ENCODE measurements at places on chromosomes 1 and 21.

- no peak for DNase-seq
Measured at GRCh38 chr1:15765495-15766194, 7.0 kb downstream of the FBLIM1 start.

DNA sequence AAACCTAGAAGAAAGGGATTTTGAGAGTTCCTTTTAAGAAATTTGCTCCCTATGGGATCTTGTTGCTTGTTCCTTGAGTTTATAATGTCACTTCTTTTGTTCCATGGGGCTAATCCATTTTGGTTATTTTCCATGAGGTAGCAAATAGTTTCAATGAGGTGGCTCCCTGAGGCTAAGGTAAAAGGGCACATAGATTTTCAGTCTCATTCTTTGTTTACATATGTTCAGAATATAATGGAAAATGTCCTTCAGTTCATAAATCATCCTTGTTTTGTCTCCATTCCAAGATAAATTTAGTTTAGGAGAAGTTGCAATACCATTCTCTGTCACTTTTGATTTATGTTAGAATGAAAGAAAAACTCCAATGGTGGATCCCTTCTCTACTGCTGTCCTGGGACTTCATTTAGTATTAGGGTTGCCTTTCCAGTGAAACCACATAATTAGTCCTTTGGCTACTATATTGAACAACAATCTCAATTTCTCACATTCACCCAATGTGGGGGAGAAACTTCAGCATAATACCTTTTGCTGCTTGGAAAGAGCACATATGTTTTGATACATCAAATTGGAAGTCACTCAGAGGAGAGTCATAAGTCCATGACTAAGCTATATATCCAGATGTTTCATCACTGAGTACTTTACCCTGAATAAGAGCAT is 80.9 kb upstream of the ADAMTS5 start:
- no peak for DNase-seq

DNA sequence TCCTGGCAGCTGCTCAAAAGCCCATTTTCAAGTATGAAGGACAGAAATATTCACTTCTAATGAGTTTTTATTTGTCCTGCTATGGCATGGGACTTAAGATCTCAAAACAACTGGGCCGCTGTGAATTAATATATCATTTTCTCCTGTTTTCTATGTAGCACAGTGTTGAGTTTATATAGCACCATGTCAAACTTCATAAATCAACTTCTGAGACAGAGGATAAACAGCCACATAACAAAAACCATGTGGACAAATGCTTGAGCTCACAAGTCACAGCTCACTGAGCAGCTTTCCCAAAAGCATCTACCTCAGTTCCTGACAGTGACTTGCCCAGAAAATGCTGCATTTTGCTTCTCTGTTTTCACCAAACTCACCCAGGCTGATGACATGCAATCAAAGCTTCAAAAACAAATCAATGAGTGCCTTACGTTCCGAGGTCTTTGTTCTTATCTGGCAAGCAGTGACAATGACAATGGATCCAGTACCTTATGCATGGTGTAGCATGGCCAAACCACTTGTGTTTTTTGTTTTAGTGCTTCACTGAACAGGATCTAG is 722.6 kb downstream of the LRRIQ3 start:
- no peak for DNase-seq

DNA sequence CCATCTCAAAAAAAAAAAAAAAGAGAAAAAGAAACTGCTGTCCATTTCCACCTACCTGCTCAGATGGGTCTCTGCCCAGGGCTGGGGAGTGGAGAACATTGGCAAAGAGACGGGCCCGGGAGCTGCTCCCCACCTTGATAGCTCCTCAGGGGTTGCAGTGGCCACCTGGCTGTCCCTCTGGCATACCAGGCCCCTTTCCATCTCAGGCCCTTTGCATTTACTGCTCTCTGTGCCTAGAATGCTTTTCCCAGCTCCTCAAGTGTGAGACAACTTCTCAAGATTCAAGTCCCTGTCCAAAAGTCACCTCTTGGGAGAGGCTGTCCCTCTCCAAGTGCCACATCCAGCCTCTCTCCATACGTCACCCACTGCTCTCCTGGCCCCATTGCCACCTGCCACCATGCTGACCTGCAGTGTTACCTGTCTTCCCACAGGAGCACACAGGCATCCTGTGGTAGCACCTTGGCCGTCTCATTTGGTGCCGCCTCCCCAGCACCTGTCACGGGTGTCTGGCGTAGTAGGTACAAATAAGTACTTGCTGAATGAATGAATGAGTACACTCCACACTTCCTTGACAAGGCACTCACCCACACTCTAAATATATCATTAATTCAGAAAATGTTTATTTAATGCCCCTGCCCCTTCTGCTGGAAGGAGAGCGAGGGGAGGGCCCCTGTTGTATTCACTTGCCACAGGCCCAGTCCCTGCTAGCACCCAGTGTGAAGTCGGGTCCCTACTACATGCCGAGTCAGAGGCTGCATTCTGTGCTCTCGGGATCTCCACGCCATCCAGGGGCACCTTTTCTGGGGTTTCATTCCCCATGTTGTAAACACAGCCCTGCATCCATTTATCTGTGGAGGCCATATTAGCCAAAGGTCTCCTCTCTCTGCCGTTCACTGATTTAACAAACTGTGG is 48.8 kb downstream of the DISP3 start:
- no peak for DNase-seq

DNA sequence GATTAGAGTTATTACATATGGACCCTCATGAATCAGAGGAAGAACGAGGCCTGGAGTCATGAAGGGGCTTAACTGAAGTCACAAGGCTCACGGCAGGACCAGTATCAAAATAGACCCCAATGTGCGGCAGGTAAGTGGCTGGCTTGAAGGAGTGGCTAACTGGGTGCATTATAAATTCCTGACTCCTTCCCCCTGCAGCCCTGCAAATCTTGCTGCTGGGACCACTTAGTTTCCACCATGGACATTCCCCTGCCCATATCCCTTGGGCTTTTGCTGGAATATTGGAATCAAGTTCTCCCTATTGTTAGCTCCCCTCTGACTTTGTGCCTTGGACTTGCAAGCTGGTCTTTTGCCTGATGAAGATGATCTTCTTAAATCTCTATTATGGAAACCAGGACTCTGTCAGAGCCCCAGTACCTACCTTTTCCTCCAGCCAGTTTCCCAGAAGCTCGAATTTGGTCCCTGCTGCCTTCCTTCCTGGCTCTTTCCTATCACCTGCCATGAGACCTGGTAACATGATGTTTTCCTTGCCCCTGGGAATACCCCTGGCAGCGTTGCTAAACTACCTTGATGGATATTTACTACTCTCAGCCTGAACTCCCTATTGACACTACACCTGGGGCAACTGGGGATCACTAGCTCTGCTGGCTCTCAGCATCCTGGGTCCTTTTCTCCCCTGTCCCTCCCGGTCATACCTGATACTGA is 156.0 kb upstream of the JUN start:
- no peak for DNase-seq

GRCh38 chr1:214332946-214333798 is 52.2 kb downstream of the SMYD2 start:
- DNase-seq = no peak

DNA sequence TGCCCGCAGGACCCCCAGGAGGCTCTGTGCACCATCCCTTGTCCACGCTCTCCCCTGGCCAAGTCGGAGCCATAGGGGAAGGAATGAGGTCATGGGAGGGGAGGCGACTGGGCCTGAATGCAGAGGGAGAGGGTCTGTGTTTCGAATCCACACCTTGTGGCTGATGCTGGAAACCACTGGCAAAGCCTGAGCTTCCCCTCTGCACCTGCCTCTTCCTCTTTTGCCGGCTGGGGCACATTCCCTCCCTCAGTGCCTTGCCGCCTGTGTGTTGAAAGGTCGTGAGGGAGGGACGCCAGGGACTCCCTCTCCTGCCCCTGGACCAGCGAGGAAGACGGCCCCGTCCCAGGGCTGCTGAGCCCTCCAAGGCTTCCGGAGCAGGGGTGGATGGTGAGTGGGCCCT is 27.3 kb downstream of the PRDM16 start:
- DNase-seq = no peak

- DNase-seq = no peak
Measured at GRCh38 chr1:90836345-90836679, 119.2 kb upstream of the BARHL2 start.

GRCh38 chr1:55860798-55861519 is 645.8 kb upstream of the USP24 start:
- DNase-seq = no peak

GRCh38 chr1:43499898-43500297 is 30.8 kb upstream of the PTPRF start:
- no peak for DNase-seq

DNA sequence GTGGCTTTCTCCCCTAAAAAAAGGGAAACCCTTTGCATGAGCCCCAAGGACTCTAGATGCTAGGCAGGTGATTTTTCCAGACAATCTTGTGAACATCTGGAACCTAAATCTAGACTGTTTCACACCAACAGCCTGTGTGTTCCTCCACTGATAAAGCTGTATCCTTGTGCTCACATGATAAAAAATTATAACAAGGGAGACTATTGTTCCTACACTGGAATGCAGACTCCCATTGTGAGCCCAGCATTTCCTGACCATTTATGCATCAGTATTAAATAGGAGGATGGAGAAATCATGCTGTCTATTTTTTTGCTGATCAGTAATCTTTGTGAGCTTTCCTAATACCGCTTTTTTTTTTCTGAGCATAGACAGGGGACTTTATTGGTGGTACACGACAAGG is 52.5 kb downstream of the ZNF697 start:
- no peak for DNase-seq
